Fibroblast of villous mesenchyme (primary cell): ENCODE measurements at places on chromosomes 5 and 9. TPM values are rescaled to one million over a fixed set of nuclear protein-coding genes. Genes with fewer than 3 reads are reported as not detected.

ACER2 gene
- total RNA-seq: 0.64 and 4.7 TPM in 2 replicates

IL31RA gene
- 0.43 and 0.64 TPM in 2 replicates for total RNA-seq

HOMER1 gene
- total RNA-seq: 12.6 and 15.5 TPM in 2 replicates

IL3 gene
- total RNA-seq: not detected in 2 replicates

DNA sequence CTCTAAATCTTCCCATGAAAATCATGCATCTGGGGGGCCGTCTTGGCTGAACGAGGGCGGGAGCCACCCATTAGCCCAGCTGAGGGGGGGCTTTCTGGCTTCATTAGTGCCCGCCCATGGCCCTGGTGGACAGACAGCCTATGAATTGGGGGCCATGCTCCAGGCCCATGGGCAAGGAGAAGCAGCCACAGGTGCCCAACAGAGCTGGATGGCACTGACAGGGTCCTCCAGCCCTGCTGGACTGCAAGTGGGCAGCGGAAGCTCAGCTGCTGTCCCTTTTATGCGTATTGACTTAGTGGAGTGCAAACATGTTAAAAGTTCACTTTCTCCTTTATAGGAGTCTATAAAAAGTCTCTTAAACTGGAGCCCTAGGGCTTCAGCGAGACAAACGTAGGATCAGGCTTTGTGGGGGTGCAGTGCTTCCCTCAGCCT lies 75.3 kb downstream of the MACROH2A1 start:
- DNase-seq: no peak

DNA sequence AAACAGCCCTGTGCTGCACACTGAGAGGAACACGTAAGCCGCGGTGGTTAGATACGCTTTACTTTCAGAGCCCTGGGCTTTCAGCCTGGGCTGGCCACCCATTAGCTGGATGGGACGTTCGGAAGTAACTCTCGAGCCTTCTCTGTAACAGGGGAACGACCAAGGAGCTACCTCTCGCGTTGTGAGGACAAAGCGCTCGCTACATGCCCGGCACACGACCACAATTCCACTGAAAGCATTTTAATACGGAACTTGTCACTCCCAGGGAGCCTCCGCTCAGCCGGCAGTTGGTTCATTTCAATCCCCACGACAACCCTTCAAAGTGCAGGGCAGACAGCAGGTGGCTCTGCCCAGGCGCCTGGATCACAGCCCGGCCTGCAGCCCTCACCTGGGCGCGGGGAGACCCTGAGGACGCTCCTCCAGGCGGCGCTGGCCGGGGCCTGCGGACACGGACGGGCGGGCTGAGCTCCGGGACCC lies 368 bp downstream of the SURF1 start:
- no peak for DNase-seq

- no peak for DNase-seq
These were observed 11.2 kb downstream of the PHF19 start for GRCh38 chr9:120865809-120866208.

- no peak for DNase-seq
These were observed 39.9 kb downstream of the KIF24 start for GRCh38 chr9:34289159-34289558.

DNA sequence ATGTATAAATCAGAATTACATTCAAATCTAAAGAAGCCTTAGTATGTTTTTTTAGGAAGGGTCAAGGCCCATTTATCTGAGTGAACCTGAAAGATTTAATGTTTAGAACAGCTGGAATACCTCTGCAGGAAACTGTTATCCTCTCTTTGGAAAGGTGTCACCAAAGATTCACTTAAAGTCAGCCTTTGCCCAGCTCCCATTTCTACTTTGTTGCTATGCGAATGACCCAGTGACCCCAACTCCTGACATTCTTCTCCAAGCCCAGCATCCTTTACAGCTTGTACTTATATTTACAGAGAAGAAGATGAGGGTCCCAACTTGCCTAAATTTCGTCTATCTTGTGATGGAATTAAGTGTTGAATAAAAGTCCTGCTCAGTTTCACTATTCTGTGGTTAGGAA lies 1198.6 kb downstream of the CDH12 start:
- no peak for DNase-seq

- no peak for DNase-seq
These were observed 3.2 kb upstream of the RAPGEF1 start for GRCh38 chr9:131743096-131743495.
